HFFc6 (cell line): ENCODE measurements at places on chromosomes 2 and 18.

GRCh38 chr18:41761333-41762018 is 193.6 kb upstream of the PIK3C3 start:
- peak; percentile 95 for DNase-seq

DNA sequence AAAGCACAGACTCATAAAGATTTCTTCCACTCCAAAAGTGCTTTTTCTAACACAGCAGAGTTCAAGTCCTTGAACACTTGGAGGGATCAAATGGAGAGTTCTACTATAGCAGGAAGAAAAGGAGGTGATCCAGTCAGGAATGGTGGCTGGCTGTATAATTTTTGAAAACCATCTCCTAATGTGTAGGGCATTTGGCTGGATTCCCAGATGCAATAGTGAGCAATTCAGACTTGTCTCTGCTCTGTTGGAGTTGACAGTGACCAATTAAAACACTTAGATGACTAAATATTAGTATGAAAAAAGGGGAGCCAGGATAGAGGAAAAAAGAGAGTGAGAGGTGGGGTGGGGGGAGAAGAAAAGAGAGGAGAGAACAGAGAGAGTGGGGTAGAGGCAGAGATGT is 5.3 kb upstream of the G6PC2 start:
- no peak for DNase-seq

DNA sequence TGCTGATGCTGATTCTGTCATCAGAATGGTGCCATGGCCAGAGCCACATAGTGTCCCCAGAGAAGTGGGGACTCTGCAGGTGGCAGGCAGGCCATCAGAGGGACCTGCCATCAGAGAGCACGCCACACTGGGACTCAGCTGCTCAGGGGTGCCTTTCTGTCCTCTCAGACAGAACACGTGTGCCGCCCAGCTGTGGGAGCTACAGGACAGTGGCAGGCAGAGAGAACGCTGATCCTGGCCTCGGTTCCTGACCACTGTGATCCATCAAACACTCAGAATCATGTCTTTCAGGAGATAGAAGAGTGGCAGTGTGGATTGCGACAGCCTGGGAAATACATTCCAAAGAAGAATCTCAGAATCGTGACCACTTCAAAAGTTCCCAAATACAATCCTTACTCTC is 497.2 kb upstream of the SALL3 start:
- no peak for DNase-seq

DNA sequence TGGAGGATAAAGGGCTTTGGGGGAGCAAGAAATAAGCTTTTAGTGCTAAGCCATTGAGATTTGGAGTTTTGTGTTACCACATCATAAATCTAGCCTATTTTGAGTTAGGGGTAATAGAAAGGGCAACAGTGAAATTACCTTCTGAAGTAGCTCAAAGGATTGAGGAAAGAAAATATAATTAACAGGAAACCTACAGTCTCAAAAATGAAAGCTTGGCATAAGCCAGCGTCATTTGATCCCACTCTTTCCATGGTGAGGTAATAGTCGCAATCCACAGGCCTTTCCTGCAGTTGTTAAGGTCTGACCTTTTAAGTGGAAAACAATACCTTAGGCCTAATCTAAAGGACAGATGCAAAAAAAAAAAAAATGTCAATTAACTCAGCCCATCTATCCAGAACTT is 182.7 kb downstream of the UXS1 start:
- DNase-seq: no peak

GRCh38 chr2:173122936-173123335 is 47.3 kb downstream of the MAP3K20 start:
- DNase-seq: peak; percentile 44

GRCh38 chr18:33805592-33805991 is 227.6 kb downstream of the ASXL3 start:
- no peak for DNase-seq

DNA sequence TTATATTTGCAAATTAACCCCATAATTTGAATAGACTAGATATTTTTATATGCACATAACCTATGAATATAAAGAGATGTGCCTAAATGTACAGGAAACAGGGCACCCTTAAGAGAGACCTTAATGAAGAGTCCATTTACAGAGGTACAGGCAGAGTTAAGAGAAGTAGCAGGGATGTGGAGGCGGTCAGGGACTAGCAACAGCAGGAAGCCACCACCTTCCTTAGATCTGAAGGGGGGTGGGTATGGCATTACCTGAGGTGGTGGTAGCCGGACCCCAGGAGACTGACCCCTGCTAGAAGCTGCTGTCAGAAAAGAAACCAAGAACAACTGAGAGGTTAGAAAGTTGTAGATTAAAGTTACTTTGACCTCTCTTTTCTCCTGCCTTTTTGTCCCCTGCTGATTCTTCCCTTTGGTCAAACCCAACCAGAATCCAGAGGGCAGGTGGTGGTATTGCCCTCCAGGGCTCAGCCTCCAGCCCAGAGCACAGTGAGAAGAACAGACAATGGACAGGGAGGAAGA is 24.9 kb upstream of the ATG16L1 start:
- DNase-seq: no peak

DNA sequence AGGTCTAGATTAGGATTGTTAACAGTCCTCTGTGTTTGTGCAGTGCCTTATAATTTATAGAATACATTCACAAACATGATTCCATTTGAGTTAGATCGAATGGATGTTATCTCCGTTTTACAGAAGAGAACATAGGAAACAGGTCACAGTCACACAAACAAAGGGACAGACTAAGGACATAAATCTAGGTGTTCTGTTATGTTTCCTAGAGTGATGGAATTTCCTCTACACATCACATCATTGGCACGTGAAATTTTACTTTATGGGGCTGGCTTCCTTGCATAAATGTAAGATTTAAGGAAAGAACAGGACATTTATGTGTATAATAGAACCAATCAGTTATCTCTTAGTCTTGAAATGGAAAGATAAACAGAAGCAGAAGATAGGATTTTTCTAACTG is 6.4 kb downstream of the TRIM54 start:
- no peak for DNase-seq

GRCh38 chr2:199216253-199216652 is 241.5 kb downstream of the SATB2 start:
- no peak for DNase-seq

- DNase-seq: no peak
Observed at GRCh38 chr18:23694637-23695430, 5.6 kb downstream of the LAMA3 start.

DNA sequence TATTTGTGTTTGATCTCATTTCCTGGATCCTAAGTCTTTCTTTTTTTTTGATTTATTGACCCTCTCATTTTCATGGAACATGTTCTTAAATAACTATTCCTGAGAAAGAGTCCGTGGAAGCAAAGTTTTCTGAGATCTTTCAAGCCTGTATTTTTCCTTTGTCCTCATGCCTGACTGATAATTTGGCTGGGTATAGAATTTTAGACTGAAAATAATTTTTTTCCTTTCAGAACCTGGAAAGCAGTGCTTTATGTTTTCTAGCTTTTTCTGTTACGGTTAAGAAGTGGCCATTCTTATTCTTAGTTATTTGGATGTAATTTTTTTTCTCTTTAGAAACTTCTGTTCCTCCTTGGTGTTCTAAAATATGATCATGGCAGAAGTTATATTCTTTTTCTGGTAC is 82.5 kb downstream of the SEMA4F start:
- DNase-seq: no peak

DNA sequence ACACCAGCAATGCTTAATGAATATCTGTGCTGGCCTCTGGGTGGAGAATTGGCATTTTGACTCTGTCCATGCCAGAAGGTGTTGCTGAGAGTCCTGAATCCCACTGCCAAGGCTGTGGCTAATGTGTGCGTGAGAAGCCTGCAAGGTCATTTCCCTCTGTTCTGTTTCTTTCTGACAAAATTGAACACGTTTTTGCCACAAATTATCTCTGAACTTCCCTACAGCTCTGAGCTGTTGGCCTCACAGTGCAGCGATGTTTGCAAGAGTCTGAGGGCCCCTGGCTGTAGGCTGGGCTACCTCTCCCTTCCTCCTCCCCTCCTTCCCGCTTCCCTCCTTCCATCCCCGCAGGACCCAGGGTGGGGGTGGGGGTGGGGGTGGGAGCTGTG is 154.1 kb upstream of the HS6ST1 start:
- no peak for DNase-seq

GRCh38 chr2:137321566-137321965 is 556.2 kb downstream of the THSD7B start:
- DNase-seq: no peak

DNA sequence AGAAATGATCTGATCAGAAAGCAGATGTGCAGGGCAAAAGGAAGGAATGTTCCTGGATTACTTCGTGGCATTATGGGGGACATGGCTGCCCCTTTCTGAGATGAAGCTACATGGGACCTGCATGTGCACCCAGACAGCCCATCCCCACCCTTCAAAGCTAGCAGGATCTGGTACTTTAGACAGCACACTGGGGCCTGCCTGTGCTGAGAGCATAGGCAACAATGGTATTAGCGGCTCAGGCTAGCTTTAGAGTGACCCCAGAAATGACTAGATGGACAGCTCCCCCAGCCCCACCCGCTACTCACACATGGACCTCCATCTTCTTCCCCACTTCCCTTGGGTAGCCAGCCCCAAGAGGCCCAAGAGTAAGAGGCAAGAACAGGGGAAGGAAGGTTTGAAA is 61.5 kb upstream of the NFE2L2 start:
- no peak for DNase-seq

DNA sequence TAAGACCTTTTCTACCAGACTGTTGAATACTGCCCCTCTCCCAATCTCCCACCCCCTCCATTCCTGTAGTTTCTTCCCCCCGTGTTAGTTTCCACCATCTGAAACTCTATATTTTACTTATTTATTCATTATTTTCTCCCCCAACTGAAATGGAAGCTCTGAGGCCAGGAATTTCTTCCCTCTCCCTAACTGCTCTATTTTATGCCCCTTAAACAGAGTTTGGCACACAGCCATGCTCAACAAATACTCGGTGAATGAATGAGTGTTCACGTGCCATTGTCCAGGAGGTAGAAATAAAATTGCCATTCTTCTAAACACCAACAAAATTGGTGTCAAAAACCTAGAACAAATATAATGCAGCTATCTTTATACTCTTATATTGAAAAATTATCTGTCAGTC is 5.6 kb downstream of the ITGB1BP1 start:
- no peak for DNase-seq
